ENCODE measurements at places on chromosomes 11 and 22.

DNA sequence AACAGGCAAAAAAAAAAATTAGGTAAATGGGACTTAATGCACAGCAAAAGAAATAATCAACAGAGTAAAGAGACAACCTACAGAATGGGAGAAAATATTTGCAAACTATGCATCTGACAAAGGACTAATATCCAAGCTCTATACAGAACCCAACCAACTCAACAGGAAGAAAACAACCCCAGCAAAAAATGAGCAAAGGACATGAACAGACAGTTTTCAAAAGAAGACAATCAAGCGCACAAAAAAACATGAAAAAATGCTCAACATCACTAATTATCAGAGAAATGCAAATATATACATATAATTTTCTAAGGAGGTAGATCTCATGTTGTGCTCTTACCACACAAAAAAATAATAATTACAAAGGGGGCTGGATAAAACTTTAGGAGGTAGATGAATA is 36.5 kb upstream of the USP47 start:
- no peak for DNase-seq

GRCh38 chr11:72421351-72421750 is 13.0 kb downstream of the CLPB start:
- DNase-seq, result no peak

DNA sequence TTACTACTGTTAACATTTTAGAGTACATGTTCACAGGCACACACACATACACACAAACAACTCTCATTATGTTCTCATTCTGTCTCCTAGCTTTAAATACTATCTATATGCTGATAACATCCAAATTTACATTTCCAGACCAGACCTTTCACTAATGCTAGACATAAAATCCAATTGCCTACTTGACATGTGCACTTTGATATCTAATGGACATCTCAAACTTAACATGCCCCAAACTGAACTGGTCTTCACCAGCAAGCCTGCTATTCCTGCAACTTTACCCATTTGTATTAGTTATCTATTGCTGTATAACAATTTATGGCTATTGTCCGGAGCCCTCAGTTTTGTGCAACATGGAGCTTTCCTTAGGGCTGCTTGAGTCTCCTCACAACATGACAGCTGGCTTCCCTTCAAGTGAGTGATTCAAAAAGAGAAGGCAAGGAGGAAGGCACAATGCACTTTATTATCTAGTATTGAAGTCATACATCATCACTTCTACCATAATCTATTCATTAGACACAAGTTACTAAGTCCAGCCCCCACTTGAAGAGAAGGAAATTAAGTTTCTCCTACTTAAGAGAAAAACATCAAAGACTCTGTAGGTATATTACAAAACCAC is 3.0 kb downstream of the SLC36A4 start:
- DNase-seq, result no peak

DNA sequence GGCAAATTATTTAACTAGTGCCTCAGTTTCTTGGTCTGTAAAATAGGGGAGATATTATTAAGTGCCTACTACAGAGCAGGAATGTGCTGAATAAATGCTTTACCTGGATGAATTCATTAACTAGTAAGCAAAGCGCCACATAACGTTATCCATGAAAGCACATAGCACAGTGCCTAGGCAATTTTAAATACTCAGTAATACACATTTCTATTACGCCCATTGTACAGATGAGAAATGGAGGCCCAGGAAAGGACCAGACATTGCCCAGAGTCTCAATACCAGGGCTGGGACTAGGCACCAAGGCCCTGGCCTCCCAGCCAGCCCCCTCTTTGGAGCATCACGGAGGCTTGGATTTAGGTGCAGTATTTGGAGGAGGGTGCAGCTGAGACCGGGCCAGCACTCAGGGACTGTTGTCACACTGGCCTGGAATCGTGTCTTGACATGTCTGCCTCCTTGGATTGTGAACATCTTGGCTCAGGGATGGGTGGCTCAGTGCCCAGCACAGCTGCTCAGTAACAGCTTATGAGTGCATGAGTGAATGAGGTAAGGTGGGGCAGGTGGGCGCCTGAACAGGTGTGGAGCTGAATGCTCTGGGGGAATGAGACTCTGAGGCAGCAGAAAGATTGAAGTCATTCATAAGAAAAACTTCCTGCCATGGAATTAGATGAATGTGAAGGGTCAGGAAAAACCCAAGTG is 42.1 kb upstream of the TPBGL start:
- DNase-seq, result no peak

- no peak for DNase-seq
These were observed 1.7 kb upstream of the TECTA start for GRCh38 chr11:121099364-121099763.

DNA sequence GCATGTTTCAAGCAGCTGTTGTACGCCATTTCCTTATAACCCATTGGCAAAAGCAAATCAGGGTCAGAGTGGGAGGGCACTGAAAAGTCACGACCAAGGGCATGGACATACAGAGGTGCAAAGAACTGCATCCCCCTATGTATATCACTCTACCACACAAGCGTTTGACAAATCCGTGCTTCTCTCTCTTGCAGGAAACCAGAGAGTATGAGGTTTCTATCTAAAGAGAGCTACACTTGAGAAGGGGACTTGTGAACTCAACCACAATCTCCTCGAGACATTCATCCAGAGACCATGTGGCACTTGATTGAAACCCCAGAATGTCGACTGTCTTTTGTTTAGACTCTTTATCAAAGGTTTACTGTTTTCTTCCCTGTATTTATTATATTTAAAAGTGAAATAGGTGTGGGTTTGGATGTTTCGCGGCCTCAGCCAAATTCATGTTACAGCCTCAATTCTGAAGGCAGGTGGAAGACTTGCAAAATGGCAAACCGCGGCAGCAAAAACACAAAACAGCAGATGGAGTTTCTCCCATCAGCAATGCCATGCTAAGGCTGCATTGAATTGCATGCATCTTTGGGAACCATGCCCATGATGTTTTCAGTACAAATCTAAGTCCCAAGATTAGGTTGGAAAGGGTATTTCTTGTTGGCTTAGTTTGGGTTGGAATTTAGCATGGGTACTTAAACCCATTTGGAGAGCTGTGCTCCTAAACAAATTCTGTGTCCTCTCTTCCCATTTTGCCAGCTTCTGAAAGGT is 48.8 kb upstream of the ASPHD2 start:
- DNase-seq, result no peak

DNA sequence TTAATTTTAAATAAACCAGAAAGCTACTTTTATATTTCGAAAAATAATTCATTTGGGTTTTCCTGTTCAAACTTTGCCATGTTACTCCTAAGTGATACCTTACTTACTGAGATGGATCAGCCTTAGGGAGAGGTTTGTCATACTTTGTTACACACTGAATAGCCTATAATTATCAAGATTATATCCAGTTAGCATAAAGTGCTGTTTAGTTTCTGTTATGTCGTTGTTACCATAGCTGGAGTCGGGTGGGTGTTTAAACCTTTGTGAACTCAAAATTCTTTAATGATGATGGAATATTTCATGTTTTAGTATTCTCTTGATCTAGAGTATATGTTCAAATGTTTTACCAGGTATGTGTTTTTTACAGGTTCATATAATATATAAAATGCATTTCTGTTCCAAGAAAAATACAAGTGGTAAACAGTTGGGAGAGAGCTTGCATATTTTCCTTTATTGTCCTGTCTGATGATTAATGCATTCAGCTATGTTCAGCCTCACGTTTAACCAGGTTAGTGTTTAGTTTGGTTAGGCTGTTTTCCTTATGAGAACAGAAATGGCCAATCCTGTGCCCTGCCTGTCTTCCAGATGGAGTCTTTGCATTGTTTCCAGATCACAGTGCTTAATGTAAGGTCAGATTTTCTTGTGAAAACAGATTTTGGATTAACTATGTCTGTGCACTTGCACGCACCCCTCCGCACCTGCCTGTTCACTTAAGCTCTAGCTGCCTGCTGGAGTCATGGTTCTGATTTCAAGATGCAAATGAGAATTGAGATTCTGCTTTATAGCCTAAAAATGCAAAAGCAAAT is 105.6 kb downstream of the ATXN10 start:
- no peak for DNase-seq

DNA sequence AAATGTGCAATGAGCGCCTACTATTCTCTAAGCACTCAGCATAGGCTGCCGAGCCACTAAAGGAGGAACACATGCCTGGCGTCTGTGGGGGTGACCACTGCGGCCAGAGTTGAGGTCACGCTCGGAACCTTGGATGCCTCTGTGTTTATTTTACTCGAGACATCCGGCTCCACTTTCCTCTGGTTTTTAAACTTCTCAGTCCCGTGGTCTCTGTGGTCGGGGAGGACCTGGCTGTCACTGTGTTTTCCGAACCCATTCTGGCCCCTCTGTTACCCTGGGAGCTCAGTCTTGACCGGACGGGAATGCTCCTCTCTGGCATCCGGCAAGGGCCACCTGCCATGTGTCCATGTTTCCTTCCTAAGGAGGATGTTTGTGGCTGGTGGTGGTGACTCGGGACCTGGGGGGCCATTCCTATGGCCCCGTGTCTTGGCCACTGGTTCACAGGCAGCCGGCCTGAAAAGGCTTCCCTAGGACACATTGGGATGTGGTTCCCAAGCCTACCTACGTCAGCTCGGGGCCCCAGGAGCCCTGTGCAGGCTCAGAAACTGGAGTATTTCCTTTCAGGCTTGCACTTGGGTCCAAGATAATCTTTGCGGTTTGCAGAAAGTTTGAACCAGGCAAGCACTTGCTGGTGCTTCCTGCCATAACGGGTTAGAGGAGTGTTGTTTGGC is 46.7 kb upstream of the PARVG start:
- no peak for DNase-seq

Measured in T-helper 1 cell (primary cell).